ENCODE measurements at places on chromosomes 11 and 22.

DNA sequence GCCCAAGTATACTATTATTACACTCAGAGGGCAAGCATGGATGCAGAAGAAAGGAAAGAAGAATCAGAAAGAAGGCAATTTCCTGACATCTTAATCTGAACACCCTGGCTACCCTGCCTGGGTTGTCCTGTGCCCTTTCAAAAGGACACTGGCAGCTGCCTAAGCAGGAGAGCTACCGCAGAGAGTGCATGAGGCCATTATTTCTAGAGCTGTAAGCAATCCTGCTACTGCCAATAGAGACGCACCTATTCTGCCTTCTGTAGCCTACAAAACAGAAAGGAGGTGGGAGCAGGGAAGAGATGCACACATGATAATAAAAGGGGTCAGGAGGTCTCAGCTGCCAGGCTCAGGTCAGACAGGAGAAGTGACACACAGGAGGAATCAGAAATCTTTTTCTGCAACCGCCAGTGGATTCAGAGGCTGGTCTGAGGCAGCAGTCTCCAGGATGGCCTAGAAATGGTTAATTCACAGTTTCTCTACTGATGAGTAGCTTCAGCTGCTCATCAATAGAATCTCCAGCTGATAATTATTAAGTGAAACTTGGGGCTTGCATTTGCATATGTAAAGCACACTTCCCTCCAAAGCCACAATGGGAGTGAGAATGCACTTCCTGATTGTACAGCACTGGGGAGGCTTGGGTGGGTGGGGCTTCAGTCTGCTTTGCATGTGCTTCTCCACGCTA lies 253.9 kb downstream of the LARGE1 start:
- DNase-seq = no peak

DNA sequence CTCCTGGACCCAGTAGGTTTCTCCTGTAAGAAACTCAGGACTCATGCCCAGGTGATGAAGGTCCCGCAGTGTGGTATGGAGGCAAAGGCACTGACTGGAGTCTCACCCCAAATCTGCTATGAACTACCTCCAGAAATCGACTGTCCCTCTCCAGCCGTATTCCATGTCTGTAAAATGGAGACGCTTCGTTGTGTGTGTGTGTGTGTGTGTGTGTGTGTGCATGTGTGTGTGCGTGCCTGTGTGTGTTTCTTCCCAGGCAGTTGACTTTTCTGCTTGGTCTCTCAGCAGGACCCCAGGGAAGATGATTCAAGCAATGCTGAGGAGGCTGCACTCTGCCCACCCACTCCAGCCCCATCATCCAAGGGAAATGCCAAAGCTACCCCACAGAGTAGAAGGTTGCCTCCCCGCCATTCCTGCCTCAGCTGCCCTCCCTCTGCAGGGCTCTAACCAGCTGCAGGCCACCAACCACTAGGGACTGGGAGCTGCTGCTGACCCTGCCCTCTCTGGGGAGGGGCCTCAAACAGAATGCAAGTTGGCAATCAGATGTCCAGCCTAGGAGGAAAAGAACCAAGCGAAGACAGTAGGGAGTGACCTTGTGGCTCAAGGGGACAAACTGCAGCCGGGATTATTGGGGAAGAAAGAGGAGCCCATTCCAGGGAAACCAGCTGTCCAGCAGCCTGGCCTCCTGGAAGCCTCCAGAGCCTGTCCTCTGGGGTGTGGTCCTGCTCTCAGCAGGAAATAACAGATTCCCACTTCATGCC lies 56.2 kb downstream of the SLC22A12 start:
- DNase-seq = no peak

DNA sequence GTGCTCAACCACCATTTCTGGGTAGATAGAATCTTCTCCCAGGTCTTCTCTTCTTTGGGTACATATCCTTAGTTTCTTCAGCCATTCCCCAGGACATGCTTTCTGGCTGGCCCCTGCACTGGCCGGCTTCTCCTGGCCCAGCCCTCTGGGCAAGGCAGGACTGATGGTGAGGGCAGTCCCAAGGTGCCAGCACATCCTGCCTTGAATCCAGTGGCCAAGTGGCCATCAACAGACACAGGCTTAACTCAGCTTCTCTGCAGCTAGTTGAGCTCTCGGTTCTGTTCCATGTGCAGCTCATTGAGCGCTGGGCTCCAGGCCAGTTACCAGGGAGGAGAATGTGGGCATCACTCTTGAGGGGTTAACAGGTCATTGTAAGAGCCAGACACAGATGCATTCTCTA lies 17.6 kb downstream of the SMIM38 start:
- no peak for DNase-seq

GRCh38 chr22:31956360-31956759 lies 12.0 kb downstream of the YWHAH start:
- DNase-seq = no peak

- no peak for DNase-seq
These were observed 223.9 kb downstream of the CNTN5 start for GRCh38 chr11:99244613-99245012.

DNA sequence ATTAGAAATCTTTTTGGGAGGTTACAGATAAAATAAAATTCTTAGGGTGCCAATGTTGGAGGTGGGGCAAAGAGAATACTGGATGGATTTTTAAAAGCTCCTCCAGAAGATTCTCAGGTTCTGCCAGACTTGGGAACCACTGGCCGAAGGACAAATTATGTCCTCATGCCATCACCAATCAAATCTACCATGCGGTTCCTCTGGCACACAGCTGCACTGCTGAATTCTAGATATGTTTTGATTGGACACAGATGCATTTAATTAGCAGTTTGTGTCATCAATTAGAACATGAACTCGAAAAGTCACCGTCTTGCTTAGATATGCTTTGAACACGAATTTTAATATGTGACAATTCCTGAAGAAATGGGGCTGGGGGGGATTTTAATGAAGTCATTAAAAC lies 1269.2 kb downstream of the LRRC4C start:
- DNase-seq = no peak

DNA sequence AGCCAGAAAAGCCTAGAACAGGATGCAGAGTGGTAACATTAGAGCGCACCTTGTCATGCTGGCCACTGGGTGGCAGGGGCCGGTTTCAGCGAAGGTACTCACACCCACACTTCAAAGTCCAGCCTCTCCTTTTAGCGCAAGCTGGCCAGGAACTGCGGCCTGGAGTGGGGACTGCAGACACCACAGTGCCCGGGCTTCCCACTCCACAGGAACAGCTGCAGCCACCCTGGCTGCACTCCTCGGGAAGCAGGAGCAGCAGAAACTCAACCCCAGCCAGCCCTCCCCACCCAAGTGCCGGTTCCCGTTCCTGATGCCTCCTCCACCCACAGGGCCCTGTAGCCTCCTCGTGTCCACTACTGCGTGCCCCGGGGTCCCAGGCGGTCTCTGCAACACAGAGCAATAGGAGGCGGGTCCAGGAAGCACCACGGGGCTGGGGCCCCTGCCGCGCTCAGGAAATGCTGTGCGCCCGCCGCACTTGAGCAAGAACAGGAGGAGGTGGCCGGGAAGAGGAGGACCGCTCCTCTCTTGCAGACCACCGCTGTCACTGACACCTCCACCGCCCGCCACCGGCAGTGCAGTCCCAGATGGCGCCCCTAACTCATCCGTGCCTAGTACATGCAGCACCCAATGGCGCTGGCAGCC lies 2.2 kb downstream of the RFPL2 start:
- DNase-seq = no peak

DNA sequence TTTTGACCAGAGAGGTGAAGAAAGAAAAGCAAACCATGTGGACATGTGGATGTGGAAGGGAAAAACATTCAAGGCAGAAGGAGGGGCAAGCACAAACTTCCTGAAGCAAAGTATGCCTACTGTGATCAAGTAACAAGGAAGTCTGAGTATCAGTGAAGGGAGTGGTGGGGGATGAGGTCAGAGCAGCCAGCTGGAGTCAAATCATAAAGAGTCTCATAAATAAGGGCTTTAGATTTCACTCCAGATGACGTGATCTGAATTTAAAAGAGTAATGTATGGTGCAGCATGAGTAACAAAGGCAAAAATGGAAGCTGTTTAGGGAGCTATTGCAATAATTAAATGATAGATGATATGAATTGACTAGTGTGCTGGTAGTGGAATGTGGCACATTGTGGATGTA lies 665.4 kb upstream of the CCDC90B start:
- DNase-seq = no peak

DNA sequence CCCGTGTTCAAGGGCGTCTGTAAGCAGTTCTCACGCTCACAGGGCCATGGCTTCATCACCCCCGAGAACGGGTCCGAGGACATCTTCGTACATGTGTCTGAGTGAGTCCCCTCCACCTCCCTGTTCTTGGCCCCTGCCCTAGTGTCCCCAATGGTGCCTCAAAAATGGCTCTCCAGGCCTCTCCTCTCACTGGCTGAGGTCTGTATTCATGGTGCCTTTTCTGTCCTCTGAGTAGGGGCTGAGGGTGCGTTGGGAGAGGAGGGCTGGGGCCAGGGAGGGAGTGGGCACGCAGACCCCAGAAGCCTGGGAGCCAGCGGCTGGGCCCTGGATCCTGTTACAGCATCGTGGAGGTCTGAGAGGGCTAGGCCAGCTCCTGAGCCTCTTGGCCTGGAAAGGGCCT lies 12.9 kb downstream of the CSDC2 start:
- DNase-seq = no peak

GRCh38 chr22:47000888-47001287 lies 238.4 kb downstream of the TBC1D22A start:
- DNase-seq = no peak

DNA sequence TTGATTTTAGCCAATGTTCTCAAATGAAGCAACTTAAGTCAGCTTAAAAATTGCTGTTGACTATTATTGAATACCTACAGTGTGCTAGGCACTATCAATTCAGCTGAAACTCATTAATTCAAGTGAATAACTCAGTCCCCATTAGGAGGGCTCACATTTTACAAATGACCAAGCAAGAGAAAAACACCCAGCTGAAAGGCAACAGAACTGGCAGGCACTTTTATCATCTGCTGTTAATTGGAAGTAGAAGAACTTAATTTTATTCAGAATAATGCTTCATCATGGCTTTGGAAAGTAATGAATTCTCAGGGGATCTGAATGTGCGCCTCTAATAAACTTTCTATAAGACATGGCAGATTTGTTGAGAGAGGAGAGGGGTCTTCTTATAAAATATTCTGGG lies 1066.9 kb downstream of the DLG2 start:
- no peak for DNase-seq
